Activated T-helper 1 cell treated with anti-CD3 and anti-CD28 coated beads, Interleukin-2, amount 50 U/mL, for 16 hours (primary cell): ENCODE measurements at places on chromosomes 5 and 9.

DNA sequence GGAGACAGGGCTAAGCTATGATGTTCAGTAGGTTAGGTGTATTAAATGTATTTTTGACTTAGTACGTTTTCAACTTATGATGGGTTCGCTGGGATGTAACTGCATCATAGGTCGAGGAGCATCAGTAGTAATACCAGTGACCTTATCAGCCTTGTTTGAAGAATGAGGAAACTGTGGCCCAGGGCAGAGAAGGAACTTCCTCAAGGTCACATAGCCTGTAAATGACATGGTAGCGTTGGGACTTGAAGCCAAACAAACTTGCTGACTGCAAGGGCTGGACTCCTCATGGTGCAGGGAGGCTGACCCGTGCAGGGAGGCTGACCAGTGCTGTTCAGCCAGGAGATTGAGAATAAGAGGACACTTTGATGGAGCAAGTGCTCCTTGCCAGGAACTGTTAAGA is 21.3 kb upstream of the PTPN3 start:
- DNase-seq: no peak

GRCh38 chr9:103904242-103904641 is 189.9 kb upstream of the SMC2 start:
- DNase-seq: no peak

GRCh38 chr9:129484352-129485000 is 136.4 kb downstream of the C9orf50 start:
- no peak for DNase-seq

GRCh38 chr9:104118916-104119315 is 24.8 kb downstream of the SMC2 start:
- DNase-seq: no peak

- no peak for DNase-seq
Measured at GRCh38 chr5:133427121-133427777, 185.1 kb downstream of the FSTL4 start.

DNA sequence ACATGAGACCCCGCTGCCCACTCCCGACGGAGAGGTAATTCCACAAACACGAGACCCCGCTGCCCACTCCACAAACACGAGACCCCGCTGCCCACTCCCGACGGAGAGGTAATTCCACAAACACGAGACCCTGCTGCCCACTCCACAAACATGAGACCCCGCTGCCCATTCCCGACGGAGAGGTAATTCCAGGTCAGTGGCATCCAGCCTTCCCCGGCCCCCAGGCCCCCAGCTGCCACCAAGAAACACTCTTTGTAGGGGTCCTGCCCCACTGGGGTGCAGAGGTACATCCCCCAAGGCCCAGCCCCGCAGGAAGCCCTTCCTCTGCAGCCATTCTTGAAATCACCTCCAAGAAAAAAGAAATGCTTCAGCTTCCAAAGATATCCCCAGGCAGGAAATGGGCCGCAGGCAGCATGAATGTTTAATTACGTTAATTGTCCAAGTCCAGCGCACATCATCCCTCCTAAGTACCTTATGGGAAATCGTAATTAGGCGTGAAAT is 115.9 kb downstream of the ADAMTS2 start:
- DNase-seq: no peak

GRCh38 chr5:141510850-141511601 is 22.1 kb downstream of the PCDHGC5 start:
- DNase-seq: no peak

GRCh38 chr5:36495611-36496010 is 110.8 kb upstream of the SLC1A3 start:
- no peak for DNase-seq

DNA sequence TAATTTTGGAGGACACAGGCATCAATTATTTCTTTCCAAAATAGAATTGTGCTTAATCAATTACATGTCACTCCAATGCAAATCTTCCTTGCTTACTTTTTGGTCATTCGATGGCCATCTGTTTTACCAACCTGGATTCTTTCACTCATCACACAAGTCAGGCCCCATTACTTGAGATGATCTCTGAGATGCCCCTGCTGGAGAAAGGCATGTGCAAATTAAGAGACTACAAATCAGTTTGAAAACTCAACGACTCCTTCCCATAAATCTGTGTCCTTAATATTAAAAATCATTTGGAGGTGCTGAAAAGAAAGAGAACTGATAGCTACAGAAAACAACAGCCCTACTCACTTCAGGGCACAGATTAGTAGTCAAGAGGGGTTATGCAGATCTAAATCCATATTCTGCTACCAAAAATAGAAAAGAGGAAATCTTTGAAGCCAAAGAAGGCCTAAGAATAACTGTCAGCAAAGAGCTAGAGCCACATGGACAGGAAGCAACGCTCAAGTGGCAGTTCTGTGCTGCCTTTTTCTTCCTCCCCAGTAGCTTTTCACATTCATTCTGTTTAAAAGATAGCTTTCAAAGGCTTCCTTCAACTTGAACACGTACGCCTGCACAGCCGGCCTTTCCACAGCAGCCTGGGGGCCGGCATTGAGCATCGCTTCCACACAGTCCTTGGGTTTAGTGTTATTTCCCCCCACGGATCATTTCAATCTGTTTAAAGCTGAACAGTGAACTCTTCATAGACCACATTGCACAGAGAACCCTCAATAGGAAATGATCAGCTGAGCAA is 79.3 kb upstream of the MAP3K1 start:
- no peak for DNase-seq

- no peak for DNase-seq
Measured at GRCh38 chr9:22463205-22463604, 16.6 kb downstream of the DMRTA1 start.

- no peak for DNase-seq
Measured at GRCh38 chr5:81554647-81555046, 160.7 kb upstream of the ACOT12 start.
